ENCODE measurements at places on chromosomes 13 and 19.

- no peak for DNase-seq
Measured at GRCh38 chr19:54947381-54947780, at the start of gene NLRP7. NLRP7 (minus strand) TSS chr19:54947530.

- no peak for DNase-seq
Measured at GRCh38 chr13:45441633-45442032, 23.1 kb upstream of the COG3 start.

GRCh38 chr13:66225072-66225471, 1005.1 kb downstream of the PCDH9 start:
- no peak for DNase-seq

- no peak for DNase-seq
Measured at GRCh38 chr19:10643172-10643967, 10.8 kb upstream of the ILF3 start.

DNA sequence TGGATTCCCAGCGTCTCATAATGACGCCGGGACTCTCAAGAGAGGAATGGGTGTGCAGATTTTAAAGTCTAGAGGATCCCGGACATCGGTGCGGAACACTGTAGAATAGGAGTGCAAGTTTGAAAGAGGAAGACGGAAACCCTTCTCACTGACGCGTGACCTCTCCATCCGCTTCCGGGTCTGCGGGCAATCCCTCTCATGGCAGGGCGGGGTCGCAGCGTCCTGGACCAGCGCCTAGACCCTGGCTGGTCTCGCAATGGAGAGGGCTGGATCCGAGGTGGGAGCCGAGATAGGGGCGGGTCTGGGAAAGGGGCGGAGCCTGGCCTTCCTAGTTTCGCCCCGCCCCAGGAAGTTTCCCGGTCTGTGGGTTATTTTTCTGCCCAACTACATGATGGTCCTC, 4.6 kb upstream of the ZNF845 start:
- DNase-seq: peak; percentile 41

DNA sequence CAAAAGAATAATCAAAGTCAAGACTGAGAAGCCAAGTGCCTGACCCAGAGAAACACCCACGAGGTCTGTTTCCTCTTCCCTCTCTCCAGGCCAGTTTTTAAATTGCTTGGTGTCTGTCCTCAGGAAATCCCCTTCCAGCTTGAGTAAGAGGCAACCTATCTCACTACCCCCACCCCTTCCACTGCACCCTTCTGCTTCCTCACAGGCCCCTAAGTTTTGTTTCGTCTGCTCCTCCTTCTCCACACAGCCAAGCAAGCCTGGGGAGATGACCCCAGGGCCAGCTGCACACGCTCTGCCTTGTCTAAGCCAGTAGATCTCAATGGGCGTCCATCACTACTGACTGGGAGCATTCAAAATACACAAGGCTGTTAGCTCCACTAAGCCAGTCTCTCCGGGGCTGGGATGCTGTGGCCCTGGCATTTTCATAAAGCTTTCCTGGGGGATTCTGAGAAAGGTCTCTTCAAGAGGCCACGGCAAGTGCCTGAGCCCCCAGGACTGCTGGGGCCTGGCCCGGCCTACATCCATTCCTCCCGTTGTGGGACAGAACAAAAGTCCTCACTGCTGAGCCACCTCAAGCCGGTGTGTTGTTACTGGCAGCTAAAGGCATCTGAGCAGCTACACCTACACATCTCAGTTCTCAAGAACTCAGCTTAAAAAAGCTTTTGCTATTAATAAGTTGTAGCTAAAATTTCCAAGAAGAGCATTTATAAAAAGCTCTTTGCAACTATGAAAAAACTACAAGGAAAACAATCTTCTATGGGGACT, 14.9 kb upstream of the IL4I1 start:
- peak; percentile 16 for DNase-seq

GRCh38 chr19:55676383-55676782, 1.4 kb downstream of the EPN1 start:
- DNase-seq: peak; percentile 27

Data from cardiac muscle cell (in vitro differentiated cells and primary cell).